ENCODE measurements at places on chromosomes 6 and 20. TPM values are rescaled to one million over a fixed set of nuclear protein-coding genes. Genes with fewer than 3 reads are reported as not detected.
A peak's percentile ranks its signal among the peaks of the same experiment; 100 is the strongest.

GRCh38 chr20:507006-507758 is 36.4 kb downstream of the CSNK2A1 start:
- no peak for DNase-seq

- DNase-seq, result no peak
Measured at GRCh38 chr20:63121246-63121645, 94.7 kb downstream of the YTHDF1 start.

GRCh38 chr20:47453167-47453782 is 48.4 kb upstream of the NCOA3 start:
- no peak for DNase-seq

- DNase-seq, result no peak
Measured at GRCh38 chr6:75091467-75092190, 114.2 kb downstream of the COL12A1 start.

- no peak for DNase-seq
Measured at GRCh38 chr20:6956574-6956973, 189.1 kb downstream of the BMP2 start.

DNA sequence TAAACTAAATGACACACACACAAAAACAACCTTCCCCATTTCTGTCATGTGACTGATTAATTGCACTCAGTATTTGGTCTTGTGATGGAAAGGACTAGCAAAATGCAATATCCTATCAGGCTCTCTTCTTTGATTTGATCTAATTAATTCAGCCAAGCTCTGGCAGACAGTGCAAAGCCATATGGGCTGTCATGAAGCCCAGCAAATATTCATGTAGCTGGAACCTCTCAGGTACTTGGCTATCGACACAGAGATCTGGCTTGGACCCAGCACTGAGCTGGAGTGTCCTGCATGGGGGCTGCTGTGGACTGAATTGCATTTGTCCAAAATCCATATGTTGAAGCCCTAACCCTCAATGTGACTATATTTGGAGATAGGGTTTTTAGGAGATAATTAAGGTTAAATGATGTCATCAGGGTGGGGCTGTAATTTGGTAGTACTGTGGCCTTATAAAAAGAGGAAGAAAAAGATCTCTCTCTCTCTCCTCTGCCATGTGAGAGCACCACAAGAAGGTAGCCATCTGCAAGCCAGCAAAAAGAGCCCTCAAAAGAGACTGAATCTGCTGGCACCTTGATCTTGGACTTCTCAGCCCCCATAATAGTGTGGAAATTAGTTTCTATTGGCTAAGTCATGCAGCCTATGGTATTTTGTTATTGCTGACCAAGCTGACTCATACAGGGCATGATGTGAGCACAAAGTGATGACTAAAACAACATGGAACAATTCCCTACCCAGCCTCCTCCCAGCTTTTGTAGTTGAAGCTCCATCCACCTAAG is 77.1 kb downstream of the STMND1 start:
- DNase-seq, result no peak

DNA sequence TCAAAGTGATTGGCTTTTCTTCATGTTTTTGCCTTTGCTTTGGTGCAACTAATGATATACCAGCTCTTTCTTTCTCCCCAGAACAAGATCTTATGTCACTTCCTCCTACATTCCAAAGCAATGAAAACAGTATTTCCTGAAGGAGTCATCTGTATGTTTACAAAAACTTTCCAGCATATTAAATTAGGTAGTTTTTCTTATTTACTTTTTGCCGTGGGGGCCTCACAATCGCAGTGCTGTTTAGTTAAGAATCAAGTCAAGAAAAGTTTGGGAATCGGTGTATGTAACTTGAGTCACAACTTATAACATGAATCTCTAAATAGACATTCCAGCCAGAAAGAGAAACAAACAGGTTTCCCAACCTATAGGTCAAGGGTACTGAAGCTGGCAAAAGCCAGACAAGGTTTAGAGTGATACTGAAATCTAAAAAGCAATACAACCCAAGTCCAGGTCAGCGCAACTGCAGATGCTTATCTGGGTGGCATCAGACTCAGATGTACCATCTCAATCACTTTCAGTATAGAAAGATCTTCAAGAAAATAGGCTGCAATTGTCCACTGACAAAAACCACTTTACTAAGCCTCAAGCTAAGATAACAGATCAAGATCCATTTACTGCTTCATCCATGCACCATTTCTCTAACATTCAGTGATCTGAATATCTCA is 63.6 kb downstream of the IPCEF1 start:
- no peak for DNase-seq

DNA sequence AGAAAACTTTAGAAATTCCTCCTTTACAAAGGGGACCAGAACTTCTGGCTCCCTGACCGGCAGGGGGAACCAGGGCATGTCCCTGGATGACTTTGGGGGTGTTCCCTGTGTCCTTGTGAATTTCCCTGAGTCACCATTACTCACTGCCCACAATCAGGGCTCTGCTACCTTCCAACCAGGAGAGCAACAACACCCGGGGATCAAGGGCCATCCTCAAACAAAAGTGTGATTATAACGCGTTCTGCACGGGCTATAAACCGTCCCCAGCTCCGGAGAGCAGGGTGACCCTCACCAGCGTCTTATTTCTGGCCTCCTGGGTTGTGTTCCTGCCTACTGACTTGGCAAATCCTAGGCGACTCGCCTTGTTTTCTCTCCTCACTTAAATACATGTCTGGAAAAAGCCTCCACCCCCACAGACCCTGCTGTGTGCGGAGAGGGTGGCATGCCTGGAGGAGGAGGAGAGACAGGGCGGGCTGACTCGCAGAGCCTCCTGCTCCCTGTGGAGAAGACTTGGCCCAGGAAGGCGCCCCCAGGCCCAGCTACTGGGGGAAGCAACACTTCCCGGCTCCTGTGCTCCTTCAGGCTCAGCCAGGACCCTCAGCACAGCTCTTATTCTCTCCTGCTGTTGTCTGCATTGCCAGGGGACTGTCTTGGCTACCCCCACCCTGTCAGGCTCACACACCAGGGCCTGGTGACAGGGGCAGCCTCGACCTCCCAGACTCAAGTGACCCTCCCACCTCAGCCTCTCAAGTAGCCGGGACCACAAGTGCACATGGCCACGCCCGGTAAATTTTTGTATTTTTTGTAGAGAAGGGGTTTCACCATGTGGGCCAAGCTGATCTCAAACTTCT is 54.1 kb downstream of the FGD2 start:
- peak; percentile 45 for DNase-seq

- DNase-seq, result no peak
Measured at GRCh38 chr6:21773576-21773968, 180.0 kb downstream of the SOX4 start.

GRCh38 chr6:42409581-42409980 is 42.1 kb downstream of the TRERF1 start:
- DNase-seq, result no peak

DNA sequence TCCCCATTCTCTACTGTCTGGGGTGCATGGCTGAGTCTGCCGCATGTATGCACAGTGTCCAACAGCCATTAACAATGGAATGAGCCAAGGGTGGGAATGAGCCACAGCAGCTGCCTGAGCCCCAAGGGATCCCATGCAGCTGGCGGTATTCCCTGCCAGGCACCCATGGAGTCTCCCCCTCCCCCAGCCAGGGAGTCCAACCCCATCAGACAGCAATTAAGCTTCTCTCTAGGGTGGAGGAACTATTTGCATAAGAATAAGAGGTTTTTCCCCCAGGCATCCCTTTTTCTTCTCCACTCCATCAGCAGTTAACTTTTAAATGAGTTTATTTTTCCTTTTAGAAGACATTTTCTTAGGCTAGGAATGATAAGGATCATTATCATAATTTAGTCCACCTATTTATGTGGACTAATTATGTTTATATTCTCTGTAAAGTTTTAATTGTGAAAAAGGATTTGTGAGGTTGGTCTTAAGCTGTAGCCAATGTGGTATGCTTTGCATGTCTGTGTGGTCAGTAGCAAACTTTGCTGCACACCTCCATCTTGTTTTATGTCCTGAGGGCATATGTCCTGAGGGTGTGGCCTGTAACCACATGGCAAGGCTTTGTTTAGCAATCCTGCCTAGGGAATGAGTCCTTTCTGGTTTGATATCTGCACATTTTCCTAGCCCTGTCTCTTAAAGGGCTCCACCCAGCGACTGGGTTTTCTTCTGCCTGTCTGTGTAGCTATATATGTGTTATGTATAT is 158.9 kb upstream of the OLIG3 start:
- DNase-seq, result no peak

GRCh38 chr20:32823078-32823477 is 3.3 kb downstream of the MAPRE1 start:
- DNase-seq, result no peak

DNA sequence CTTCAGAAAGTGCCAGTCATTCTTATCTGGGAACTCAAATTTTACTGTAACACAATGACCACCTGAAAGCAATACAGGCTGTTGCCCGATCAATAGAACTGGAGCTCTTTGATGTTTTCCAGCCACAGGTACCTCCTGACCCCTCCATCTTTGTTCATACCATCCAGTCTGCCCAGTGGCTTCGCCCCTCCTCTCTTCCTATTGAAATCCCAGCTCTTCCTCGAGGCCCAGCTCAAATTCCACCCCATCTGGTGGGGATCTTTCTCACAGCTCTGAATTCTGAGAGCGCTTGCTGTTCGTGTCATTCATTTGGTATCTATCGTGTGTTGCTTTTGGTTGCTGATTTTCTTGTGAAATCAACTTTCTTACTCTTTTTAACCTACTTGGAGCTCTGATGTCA is 87.9 kb upstream of the CNKSR3 start:
- no peak for DNase-seq

- DNase-seq, result no peak
Measured at GRCh38 chr6:95133578-95133977, 443.8 kb upstream of the MANEA start.

DNA sequence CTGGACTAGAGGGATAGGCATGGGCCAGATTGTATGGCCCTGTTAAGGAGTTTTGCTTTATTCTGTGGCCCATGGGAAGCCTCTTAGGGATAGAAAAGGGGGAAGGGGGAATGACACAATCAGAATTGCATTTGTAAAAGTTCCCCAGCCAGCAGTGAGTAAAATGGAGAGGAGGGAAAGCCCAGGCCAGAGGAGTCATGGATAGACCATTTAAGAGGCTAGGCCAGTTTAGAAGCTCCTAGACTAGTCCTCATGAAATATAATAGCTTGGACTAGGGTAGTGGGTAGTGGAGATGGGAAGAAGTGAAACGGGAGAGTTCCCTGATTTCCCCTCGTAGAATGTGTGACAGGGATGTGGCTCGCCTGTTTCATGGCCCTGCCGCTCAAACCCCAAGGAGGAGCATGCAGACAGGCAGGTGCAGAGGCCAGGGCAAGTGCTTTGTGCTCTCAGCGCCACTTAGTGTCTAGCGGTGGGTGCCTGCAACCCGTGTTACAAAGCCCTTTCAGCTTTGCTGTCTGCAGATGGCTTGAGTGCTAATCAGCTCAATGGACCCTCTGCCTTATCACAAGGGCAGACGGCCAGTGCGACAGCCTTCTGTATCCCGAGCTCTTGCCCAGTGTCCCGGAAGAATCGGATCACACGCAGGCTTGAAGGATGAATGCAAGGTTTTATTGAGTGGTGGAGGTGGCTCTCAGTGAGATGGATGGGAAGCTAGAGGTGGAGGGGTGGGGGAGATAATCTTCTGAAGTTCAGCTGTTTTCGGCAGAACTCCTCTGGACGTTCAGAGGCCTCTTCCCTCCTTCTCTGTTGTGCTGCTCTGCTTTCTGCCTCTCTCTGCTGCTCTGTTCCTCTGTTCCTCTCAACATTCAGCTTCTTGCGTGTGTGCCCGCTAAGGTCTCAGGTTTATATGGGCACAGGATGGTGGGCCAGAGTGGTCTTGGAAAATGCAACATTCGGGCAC is 141.1 kb downstream of the CEP57L1 start:
- no peak for DNase-seq

GRCh38 chr6:17054647-17055046 is 47.2 kb upstream of the STMND1 start:
- DNase-seq, result no peak

DNA sequence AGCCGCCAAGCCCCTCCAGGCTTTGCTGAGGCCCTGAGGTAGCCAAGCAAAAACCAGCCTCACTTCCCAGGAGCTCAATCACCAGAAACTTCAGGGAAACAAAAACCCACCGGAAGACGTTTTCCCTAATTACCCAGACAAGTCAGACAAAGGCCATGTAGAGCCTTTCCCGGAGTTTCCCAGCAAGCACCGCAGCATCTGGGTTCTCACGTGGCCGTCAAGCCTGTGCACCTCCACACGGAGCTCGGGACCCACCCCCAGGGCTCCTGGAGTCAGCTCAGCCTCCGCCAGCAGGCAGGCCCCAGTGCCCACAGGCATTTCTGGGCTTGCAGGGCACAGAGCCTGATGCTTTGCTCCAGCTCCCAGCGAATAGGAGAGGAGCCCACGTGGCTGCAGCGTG is 10.1 kb upstream of the MRGBP start:
- DNase-seq, result no peak

Gene TMEM244
- not detected for polyA plus RNA-seq

Gene HSPA1L
- 3.7 TPM for polyA plus RNA-seq

Gene TOX2
- polyA plus RNA-seq, result 4.1 TPM

Gene PDE7B
- polyA plus RNA-seq, result 7.1 TPM

Gene CNBD2
- 0.19 TPM for polyA plus RNA-seq
